ENCODE measurements at places on chromosomes 11 and 22. TPM values are rescaled to one million over a fixed set of nuclear protein-coding genes. Genes with fewer than 3 reads are reported as not detected.

- no peak for DNase-seq
These were observed at the start of gene NAALAD2 for GRCh38 chr11:90134478-90135003. Gene NAALAD2 (plus strand): TSS chr11:90134663. CDS start chr11:90134759, 96 bp downstream.

GRCh38 chr11:76230392-76230791 lies 24.1 kb upstream of the WNT11 start:
- no peak for DNase-seq

CARD18 gene
- not detected for total RNA-seq

DNA sequence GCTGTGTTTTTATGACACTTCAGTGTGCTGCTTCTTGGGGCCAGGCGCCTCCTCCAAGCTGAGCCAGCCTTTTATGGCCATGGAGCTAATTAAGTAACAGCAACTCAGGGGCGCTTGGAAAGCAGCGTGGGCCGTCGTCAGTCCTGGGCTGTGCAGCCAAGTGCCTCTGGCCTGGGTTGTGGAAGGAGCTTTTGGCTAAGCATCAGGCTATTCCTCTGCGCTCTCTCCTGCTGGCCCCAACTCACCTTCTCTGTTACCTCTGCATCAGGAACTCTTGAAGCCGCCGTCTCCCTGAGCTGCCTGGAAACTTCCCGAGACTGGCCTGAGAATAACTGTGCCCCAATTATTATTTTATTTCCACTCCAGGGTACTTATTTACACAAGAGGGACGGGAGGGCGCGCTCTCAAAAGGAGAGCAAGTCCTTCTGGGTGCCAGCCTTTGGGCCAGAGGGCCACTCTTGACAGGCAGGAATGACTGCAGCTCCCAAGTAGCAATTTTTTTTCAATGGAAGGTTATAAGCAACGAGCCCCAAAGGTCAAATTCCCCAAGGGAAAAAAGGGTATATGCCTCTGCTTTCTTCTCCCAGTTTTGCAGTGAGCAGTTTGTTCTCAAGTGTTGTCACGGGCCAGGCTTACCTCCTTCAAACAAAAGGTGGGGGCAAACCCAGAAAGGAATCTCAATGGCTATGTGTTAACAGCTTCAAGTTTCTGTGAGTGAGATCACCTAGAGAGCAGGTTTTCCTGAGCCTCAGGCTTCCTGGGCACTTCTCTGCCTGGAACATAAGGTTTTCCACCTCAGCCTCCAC lies 38.5 kb upstream of the NAV2 start:
- no peak for DNase-seq

- peak; percentile 77 for DNase-seq
These were observed 202.4 kb downstream of the BARX2 start for GRCh38 chr11:129578006-129578405.

UVRAG gene
- 20.2 TPM for total RNA-seq

- no peak for DNase-seq
These were observed 64.0 kb upstream of the PTPRJ start for GRCh38 chr11:47916361-47916841.

GLYAT gene
- not detected for total RNA-seq

NCR3LG1 gene
- total RNA-seq = 9.0 TPM

FCHSD2 gene
- total RNA-seq = 39.0 TPM

DNA sequence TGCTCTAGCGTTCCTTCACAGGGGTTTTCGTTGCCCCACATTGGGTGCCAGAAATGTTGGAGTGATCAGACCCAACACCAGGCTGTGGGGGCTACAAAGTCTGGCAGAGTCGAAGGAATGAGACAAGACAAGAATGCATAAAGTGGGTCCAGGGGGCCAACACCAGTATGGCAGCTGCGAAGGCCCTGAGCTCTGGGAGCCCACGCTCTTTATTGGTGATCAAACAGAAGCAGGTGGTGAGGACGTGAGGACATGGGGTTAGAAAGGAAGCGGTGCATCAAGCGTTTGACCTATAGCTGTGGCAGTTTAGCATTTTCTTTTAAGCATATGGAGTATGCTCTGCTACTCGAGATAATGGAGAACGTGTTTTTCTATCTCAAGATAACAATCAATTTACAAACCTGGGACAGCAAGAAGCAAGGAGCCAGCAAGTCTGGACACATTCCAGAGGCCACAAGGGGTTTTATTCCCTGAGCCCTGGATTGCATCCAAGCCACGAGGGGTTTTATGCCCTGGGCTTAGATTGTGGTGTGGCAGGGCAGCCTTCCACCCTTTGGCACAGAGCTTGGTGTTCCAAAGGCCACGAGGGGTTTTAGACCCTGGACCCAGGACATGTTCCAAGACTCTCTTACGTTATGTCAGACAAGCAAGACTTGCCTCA lies 3.9 kb upstream of the DNAJB13 start:
- no peak for DNase-seq

DNA sequence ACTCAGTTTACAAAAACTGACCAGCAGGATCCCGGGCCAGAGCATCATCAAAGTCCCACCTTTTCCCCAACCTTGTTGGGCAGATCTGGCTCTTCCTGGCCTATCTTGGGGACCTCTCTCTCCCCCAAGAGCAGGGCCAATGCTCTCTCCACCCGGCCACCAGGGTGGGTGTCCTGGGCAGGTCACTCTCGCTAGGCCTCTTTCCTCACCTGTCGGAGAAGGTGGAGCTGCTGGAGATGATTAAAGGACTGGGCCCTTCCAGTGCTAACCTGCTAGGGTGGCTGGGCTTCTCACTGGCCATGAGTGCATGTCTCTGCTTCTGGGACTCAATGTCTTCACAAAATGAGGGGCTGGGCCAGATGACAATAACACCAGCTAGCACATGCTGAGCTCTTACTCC lies 2.9 kb upstream of the CAPN5 start:
- DNase-seq = no peak

- DNase-seq = no peak
These were observed 17.8 kb downstream of the MYO18B start for GRCh38 chr22:25759825-25760231.

MS4A3 gene
- not detected for total RNA-seq

DNA sequence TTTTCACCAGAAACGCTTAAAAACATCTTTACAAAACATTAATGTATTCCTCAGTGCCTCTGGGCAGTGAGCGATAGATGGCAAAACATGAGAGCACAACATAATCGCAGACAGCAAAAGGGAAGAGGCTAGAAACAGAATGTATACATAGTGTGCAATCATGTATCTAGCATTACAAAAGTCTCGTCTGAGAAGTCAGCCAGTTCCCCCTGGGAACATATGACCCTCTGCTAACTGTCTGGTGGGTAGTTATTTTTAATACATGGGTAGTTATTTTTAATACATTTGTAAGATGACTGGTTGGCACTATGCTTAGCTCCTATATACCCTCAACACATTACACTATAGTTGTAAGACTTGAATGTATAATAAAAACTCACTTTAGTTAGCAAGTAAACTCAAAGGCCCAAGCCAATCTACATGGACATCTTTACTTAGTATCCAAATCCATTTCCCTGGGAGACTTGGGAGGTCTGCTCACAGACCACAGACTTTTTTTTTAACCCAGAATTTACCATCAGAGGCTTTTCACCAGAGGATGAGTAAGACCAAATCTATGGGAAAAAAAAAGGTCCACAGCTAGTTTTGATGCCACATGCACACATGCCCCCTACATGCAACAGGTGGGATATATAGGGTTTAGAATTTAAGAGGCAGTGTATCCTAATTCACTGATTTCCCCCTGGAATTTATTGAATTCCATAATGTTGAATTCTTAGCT lies 71.7 kb downstream of the AMBRA1 start:
- DNase-seq = no peak

LRRN4CL gene
- 0.39 TPM for total RNA-seq

- DNase-seq = peak; percentile 78
These were observed 91.3 kb downstream of the CDKN1C start for GRCh38 chr11:2794046-2794967.
